ENCODE measurements at places on chromosomes 3 and 15.

DNA sequence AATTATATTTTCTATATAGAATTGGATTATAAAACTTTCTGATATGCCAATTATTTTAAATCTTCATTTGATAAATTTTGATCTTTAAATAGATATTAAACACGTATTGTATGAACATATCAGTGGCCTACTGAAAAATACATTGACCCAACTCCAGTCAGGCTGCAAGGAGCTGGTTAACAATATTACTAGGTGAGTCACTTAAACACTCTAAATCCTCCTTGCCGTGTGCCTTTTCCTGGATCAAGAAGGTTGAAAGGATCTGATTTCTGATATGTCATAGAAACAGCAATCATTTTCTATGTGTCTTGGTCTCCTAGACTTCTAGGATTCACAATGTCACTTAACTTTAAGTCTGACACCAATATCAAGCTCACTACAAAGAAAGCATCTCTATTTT lies 123.2 kb downstream of the TP63 start:
- DNase-seq, result no peak

GRCh38 chr15:33411596-33412540 lies 101.1 kb downstream of the RYR3 start:
- no peak for DNase-seq

DNA sequence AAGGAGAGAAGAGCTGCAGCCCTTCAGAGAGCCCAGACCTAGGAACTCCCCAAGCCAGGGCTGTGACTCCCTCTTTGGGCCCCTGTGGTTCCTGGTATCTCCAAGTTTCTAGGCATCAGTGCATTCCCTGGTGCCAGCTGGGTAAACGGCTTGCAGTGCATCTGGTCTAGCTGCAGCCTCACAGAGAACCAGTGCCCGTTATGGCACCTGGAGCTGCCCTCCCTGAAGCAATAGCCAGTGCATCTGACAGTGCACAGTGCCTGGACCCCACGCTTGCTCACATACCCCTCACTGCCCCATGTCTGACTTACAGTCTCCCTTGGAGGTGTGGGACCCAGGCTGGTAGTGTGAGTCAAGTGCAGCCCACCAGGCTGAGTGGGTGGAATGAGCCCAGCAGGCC lies 52.1 kb downstream of the LSAMP start:
- no peak for DNase-seq

DNA sequence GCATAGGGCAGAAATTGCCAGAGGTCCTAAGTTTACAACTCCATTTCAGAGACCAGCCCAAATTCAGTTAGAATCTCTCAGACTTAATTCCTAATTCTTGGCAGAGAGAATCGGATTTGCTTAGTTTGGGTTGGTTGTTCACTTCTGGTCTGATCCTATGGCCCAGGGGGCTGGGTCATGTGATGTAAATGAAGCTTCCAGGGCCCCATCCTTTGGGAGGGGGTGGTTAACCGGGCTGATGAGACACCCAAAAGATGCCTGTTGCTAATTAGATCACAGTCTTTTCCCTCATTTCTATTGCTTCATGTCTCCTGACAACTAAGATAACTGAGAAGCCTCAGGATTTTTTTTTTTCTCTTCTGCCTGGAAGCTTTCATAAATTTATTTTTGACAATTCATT lies 11.1 kb upstream of the ZNF620 start:
- no peak for DNase-seq

DNA sequence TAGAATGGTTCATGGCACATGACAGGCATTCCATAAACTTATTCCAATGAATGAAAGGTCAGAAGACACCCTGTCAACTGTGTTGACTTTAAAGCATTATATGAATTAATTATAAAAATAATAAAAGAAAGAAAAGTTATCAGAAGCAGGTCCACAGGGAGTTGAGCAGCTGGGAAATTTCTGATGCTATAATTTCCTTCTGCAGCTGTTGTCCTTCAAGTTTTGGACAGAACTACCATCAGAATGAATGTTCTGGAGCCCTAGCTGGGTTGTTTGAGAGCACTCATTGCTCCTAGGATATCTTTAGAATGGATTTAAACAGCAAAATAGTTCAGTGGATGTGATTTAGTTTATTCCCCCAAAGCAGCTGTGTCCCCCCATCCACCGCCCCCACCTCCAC lies 232.4 kb upstream of the PROK2 start:
- no peak for DNase-seq

- DNase-seq, result no peak
Observed at GRCh38 chr3:20235796-20236195, 49.8 kb upstream of the SGO1 start.

DNA sequence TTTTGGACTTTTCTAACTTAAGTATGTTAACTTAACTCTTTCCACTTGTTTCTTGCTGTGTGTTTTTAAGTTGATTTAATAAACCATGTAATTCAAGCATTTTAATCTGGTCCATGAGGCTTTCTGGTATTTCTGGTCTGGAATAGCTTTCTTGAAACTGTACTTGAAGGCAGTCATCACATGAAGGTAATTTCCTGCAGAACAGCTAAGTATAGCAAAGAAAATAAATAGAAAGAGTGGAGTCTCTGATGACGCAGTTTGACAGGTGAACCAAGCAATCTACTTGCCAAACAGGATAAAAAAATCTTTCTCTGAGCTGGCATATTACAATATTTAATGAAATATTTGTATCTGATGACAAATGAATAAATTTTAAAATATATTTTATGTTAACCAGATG lies 74.9 kb downstream of the BTLA start:
- DNase-seq, result no peak

GRCh38 chr3:113227146-113227545 lies 15.8 kb downstream of the BOC start:
- DNase-seq, result no peak

GRCh38 chr15:93040288-93041158 lies 48.5 kb downstream of the RGMA start:
- no peak for DNase-seq

- DNase-seq, result peak; percentile 6
Observed at GRCh38 chr3:167941234-167941995, 154.3 kb downstream of the GOLIM4 start.

- no peak for DNase-seq
Observed at GRCh38 chr3:160564949-160565441, 376 bp downstream of the KPNA4 start.

GRCh38 chr3:20773320-20773984 lies 587.4 kb upstream of the SGO1 start:
- no peak for DNase-seq

DNA sequence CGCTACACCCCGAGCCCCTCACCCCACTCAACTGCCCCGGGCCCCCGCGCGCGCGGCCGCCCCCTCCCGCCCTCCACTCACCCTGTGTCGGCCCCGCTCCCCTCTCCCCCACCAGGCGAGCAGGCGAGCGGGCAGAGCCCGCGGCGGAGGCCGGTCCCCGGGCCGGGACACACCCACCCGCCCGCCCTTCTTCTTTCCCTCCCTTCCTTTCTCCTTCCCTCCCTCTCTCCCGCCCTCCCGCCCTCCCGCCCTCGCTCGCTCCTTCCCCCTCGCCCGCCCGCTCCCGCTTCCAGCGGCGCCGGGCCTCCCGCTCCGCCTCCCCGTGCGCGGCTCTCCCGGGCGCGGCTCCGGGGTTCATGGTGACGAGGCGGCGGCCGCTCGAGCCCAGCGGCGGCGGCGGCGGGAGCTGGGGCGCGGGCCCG lies at the start of gene CTDSPL:
CTDSPL (plus strand) TSS at position 261 of the 422 bp plus-strand sequence. CDS start 320 bp downstream, outside the sequence.
- DNase-seq, result no peak

- DNase-seq, result no peak
Observed at GRCh38 chr3:126682009-126682408, 22.0 kb upstream of the CHCHD6 start.

- DNase-seq, result no peak
Observed at GRCh38 chr3:127688416-127689265, 15.9 kb downstream of the ABTB1 start.

- no peak for DNase-seq
Observed at GRCh38 chr3:23455775-23456174, 252.6 kb downstream of the UBE2E2 start.

DNA sequence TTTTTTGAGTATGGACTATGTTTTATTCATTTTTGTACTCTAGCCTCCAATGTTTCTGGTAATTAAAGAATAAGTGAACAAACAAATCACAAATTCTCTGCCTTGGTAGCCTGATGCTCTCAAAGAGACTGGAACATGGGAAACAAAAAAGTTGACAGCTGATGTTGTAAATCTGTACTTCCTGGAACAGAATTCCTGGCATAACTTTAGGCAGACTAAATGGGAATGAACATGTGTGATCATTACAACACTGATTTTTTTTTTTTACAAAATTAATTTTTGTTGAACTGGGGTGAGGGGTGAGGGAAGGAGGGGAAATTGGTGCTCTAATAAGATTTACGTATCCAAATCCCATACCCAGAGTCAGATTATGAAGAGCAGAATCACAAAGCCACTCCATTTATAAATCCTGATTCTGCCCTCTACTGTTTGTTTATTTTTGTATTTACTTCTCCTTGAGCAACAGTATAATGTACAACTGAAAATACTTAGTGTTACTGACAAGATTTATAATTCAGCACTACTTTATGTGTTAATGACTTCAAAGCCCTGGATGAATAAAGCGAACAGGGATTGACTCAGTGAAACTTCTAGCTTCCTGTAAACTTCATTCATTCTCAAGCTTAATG lies 165.0 kb downstream of the FRMD5 start:
- DNase-seq, result no peak

- peak; percentile 36 for DNase-seq
Observed at GRCh38 chr3:124034016-124034843, 42.3 kb upstream of the ROPN1 start.

DNA sequence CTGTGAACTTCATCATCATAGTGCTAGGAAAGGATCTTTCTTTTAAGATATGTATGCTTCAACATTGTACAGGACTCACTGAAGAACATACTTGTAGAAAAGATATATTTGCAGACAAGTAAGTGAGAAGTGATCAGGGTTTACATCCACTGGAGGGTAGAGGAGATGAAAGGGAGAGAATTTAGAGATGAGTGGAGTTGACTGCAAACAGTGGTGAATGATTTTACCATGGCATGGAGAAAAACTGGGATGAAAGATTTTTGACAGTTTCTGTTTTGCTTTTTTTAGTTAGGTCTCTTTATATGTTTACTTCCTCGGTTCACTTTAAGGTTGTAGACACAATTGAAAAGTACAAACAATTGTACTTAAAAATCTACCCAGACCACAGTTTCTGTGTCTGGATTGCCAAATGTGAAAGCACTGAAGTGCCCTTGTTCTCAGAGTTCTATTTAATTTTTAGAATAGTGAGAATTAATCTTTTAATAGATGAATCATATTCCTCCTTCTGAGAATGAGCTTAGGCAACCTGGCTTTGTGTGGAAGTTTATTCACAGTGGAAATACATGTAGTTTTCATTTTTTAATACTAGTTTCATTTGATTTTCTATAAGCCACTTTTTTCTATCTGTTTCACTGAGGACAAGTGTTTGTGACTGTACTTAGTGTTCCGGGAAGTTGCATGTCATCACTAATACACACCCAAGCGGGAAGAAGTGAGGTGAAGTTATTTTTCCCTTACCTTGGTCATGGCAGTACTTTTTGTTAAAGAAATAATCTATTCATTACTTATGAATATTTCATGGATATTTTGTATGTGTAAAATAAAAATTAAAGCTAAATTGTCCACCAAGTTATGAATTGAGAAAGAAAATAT lies 1.8 kb upstream of the GPR171 start:
- no peak for DNase-seq

GRCh38 chr3:60696428-60697125 lies 554.7 kb downstream of the FHIT start:
- DNase-seq, result no peak

DNA sequence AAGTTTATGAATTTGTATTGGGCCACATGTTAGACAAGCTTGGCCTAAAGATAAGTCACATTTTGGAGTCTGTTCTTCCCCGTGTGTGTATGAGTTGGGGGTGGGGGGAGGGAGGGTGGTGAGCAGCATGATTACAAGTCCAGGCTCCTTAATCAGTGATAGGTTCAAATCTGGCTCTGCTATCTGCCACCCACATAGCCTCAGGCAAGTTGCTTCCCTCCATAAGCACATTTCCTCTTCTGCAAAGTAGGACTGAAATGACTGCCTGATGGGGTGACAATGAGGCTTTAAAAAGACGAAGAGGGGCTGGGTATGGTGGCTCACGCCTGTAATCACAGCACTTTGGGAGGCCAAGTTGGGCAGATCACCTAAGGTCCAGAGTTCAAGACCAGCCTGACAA lies 1.1 kb upstream of the SPATA12 start:
- no peak for DNase-seq

- DNase-seq, result no peak
Observed at GRCh38 chr15:38504680-38505467, 50.9 kb downstream of the FAM98B start.

- peak; percentile 90 for DNase-seq
Observed at GRCh38 chr3:184371570-184372018, 6.4 kb downstream of the THPO start.

- DNase-seq, result no peak
Observed at GRCh38 chr3:9727041-9727595, 4.4 kb upstream of the BRPF1 start.

DNA sequence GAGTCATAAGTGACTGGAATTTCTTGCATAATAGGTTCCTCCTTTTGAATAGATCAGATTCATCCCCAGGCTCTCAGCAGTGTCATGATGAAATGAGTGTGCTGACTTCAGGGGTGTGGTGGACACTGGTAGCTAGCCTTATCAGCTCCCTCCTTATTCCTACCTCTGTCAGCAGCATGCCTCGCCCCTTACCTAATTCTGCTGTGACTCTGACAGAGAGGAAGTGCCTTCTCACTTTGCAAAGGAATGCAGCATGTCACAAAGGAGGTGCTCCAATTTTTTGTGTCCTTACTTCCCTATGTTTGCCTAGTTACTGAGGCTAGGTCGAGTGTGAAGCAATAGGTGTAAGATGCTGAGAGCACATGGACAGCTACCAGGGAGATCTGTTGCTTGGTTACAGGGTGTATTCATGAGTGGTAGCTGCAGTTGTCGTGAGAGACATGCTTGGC lies 90.6 kb downstream of the TNFAIP8L3 start:
- DNase-seq, result no peak

GRCh38 chr3:60636846-60637245 lies 614.4 kb downstream of the FHIT start:
- DNase-seq, result no peak
